ENCODE measurements at places on chromosomes 3 and 15. TPM values are rescaled to one million over a fixed set of nuclear protein-coding genes. Genes with fewer than 3 reads are reported as not detected.

DNA sequence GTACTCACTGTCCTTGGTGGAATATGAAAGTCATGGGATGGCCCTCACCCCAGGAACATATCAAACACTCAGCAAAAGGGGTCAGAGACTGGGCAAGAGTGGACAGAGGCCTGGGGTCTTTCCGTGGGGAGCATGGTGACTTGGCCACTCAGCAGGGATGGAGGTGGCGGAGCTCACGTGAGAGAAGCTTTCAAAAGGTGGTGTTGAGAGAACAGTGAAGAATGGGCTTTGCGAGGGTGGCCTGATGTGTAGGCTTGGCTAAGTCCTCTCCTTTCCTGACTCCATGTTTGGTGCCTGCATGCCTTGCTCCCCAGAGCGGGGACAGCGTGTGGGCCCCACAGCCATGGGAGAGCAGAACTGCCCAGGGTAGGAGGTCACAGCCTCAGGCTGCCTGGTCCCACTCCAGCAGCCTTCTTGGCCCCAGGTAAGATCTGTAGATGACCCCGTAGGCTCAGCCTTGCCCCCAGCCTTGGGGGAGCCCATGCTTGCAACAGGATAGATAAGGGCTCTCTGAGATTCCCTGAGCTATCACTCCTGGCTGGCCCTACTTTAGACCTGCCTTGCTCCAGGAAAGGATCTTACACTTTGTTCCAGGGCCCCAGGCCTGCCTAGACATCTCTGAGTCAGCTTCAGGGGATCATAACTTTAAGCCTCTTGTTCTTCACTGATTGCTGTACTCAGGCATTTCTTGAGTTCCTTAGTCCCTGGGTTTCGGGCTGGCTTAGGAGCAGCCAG is 17.0 kb downstream of the RPLP1 start:
- DNase-seq, result no peak

DNA sequence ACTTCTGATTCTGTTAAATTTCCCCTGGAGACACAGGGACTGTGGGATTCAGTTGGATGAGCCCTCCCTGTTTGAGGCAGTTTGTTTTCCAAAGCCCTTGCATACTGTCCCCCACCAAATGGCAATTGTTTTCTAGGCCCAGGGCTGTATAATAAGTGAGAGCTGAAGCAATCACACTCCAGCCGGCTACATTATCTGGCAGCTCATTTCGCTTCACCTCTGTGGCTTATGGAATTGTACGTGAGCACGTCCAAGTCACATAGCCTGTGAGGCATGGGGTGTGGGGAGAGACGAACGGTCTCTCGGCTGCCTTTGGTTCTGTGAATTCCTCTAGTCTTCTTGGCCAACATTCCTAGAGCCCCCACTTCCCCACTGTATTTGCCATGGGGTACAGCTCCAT is 10.7 kb downstream of the RBP2 start:
- DNase-seq, result no peak

DNA sequence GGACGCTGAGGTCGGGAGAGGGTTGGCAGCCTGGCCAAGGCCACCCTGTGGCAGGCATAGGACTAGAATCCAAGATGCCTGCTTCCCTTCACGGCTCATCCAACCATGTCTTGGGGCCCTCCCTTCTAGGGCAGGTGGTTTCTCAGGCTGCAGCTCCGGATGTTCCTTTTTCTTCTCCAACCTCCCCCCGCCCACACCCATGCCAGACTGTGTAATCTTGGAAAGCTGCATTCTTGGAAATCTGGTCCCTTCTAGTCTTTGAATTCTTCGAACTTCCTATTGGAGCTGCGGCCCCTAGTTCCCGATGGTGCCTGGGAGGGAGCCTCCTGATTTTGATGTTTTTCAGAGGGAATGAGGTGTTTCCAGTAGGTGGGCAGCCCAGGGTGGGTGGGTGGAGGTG is 109.8 kb downstream of the FBLN2 start:
- no peak for DNase-seq

- DNase-seq, result no peak
Observed at GRCh38 chr3:170982733-170983132, 43.8 kb downstream of the SLC2A2 start.

DNA sequence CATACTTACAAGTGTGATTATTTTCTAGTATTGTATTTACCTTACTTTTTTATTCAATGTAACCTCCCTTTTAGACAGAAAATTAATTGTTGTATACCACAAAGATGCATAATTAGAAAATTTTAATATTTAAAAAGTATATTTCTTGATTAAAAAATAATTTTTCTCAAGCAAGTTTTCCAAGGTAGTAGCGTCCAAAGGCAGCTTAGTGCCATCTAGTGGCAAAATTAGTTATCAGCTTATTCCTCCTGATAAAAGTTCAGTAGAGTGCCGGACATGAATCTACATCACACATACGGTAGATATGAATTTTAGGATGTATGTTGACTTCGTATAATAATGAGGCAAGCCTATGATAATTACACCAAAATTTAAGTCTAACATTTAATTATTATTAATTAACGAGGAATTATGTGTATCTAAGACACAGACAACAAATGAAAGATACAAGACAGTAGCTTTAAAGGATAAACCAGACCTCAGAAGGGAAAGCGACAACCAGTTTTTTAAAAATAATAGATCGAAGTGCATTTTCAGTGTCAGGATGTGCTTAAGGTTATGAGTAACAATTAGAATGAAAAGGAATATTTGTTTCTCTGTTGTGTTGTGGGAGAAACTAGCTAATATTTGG is 405.9 kb downstream of the ROBO1 start:
- no peak for DNase-seq

DNA sequence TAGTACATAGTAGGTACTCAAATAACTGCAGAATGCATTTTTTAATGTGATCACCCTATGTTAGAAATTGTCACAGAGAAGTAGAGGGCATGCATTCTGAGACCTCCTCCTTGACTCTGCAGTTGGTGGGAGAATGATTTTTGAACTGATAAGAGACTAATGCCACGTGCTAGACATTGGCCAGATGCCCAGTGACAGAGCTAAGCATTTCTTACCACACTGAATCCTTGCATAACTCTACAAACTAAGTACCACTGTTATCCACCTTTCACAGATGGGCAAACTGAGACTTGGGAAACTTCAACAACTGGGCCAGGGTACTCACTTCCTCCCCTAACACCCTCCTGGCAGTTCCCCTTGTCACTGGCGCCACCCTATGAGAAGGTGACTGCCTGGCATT is 33.5 kb upstream of the SPATA12 start:
- no peak for DNase-seq

DNA sequence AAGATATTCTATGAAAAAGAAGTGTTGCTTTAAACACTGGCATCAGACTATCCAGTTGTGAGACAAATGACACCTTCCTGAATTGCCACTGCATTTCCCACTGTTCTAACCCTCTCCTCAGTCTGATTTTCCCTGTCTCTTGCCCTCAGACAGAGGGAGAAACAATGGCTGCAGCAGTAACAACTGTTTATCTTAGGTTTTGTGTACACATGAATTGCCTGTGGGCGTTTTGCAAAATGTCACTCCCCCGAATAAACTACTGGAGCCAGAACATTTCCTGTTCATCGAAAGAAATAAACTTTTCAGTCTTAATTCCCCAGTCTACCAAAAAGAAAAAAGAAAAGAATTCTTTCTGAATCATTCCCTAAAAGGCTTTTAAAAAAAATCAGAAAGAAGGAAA is 155.1 kb downstream of the MAGI1 start:
- peak; percentile 30 for DNase-seq

GRCh38 chr3:69524816-69525215 is 138.9 kb upstream of the FRMD4B start:
- no peak for DNase-seq

The FBXO40 gene
- total RNA-seq, result not detected

The CCDC174 gene
- total RNA-seq, result 22.4 TPM

The SLC38A3 gene
- 16.8 TPM for total RNA-seq

The ATP13A5 gene
- not detected for total RNA-seq

The ZNF592 gene
- 30.6 TPM for total RNA-seq
